H54 (cell line): ENCODE measurements at places on chromosomes 11 and 22.

DNA sequence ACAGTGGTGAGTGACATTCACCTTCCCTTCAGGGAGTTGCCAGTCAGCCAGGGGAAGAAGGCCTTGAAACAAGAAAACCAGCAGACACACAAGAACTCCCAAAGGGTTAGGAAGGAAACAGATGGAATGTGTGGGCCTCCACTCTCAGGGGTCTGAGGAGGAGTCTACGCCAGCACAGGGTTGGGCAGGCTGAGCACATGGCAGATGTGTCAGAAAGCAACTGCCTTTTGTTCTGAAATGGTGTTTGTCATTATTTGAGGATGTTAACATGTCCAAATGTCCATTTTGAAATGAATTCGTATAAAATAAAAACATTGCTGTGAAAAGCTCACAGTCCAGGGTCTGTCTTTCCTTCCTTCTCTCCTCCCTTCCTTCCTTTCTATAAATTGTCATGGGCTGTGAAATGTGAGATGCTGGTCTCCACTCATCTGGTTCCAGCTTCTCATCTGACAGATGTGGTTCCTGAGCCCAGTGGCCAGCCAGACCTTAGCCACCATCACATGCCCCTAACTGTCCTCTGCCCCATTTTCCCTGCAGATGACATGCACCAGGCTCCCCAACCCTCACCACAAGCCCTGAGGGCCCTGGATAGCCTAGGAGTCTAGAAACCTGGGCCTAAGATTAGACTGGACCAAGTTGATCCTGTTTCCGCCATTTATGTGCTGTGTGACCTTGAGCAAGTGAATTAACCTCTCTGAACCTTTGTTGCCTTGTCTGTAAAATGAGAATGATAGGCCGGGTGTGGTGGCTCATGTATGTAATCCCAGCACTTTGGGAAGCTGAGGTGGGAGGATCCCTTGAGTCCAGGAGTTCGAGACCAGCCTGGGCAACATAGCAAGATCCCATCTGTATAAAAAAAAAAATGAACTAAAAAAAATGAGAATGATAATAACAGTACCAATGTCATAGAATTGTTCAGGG lies 56.2 kb upstream of the CRYBB3 start:
- no peak for DNase-seq

DNA sequence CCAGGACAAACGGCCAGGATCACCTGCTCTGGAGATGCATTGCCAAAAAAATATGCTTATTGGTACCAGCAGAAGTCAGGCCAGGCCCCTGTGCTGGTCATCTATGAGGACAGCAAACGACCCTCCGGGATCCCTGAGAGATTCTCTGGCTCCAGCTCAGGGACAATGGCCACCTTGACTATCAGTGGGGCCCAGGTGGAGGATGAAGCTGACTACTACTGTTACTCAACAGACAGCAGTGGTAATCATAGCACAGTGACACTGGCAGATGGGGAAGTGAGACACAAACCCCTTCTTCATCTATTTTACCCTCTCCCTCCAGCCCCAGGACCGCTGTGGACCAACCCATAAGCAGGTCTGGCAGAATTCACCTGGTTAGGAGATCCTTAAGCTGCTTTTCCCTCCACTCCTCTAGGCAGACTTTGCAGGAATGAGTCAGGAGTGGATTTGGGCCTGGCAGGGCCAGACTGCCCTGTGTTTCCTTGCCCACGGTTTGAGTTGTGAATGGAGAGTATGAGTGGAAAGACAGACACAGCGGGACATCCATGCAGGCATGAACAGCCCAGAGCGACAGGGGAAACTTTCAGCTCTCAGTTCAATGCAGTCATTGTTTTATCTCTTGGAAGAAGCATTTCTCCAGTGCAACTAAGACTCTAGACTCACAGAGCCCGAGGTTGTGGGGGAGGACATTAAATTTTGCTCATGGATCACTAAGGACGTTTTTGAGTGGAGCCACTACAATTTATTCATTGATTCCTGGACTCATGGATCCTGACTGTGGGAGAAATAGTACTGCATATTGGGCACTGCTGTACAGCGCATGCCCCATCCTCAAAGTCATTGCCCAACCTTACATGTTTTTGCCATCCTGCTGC lies 75.3 kb upstream of the IGLL5 start:
- no peak for DNase-seq

DNA sequence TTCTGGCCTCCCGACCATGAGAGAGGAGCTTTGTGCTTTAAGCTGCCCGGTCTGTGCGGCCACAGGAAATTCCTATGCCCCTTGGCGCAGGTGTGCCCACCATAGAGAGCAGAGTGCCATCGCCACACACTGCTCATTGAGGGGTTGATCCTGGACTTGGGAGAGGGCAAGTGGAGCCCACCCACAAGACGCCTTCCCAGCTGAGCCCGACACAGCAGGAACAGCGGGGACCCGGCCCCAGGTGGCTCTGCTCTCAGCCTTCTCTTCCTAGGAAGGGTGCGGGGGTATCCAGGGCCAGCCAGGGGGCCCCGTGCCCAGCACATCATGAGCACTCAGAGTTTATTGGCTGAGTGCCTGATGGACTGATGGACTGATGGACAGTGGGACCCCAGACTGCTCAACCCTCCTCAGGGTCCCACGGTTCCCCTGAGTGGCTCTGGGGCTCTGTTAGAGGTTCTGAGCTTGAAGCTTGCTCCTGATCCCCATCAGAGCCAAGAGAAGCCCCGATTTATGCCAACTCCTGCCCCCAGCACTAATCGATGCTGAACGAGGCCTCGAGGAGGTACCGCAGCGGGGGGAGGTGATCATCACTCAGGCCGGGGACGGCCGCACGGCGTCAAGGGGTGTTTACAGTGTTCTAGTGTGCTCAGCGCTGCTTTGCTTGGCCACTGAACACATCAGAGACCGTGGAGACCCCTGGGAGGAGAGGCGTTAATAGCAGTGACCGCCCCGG lies 13.5 kb upstream of the MRGPRD start:
- DNase-seq: no peak

GRCh38 chr11:4072668-4073285 lies 21.8 kb upstream of the RRM1 start:
- DNase-seq: peak; percentile 50

- DNase-seq: no peak
These were observed 10.7 kb downstream of the DTX4 start for GRCh38 chr11:59182457-59183151.

DNA sequence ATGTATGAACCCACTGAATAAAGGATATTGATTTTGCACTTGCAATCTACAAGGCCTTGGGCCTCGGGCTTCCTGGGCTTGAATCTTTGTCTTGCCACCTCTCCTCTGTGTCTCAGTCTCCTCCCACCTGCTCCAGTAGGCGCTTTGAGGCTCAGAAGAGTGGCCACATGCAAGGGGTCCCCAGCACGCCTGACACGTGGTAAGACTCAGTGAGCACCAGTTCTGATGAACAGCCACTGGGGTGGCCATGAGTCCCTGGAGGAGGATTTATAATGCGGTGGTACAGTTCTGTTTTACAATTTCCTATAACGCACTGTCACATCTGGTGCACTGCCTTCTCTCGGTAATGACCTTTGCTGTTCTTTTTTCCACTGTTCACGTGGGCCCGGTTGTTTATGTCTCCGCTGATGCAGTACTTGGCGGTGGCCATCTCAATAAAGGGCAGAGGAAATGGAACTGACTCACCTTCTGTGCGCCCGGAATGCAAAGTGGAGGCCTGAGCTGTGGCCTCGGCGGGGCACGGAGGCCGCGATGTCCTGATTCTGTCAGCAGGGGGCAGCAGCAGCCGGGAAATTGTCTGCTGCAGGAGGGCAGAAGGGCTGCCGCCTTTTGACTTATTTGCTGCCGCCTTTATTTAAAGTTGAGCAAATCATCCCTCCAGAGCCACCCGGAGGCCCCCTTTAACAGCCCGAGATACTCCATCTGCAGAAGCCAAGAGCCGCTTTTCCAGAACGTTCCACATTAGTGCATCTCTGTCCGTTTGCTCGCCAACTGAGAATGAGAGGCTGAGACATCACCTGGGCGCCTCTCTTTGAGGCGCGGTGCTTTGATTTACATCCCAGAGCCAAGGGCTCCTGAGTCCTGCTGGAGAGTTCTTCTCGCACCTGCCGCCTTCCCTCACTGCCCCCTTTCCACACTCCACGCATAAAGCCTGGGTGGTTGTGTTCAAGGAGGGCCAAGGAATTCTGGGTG lies 6.0 kb upstream of the IFT27 start:
- peak; percentile 81 for DNase-seq

- no peak for DNase-seq
These were observed 15.3 kb downstream of the EPS8L2 start for GRCh38 chr11:721247-721740.

- peak; percentile 76 for DNase-seq
These were observed 101.1 kb upstream of the SLC22A12 start for GRCh38 chr11:64489831-64490441.
